ENCODE measurements at places on chromosomes 12 and 14.

DNA sequence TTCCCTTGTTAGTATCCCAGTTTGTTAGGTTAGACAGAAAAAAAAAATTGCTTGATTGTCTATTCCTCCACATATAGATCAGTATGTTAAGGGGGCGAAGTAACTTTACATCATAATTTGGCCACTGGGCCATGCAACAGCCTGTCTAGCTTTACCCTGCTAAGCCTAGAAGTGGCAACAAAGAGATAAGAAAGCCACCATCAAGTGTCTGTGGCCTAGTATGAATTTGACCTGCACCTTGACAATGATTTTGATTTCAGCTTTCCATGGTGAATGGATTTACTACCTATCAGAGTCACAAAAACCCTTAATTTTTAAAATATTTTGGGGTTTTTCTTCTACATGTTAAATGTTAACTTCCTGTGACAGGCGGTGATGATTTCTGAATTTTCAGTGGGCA lies 63.9 kb downstream of the LIN52 start:
- no peak for DNase-seq

- no peak for DNase-seq
These were observed 263.9 kb downstream of the FBXL14 start for GRCh38 chr12:1330477-1330827.

GRCh38 chr12:106247674-106248311 lies at the start of gene CKAP4:
TSS of gene CKAP4 (minus strand) at chr12:106248020. CDS start at chr12:106247851, 169 bp downstream.
- DNase-seq, result peak; percentile 83

DNA sequence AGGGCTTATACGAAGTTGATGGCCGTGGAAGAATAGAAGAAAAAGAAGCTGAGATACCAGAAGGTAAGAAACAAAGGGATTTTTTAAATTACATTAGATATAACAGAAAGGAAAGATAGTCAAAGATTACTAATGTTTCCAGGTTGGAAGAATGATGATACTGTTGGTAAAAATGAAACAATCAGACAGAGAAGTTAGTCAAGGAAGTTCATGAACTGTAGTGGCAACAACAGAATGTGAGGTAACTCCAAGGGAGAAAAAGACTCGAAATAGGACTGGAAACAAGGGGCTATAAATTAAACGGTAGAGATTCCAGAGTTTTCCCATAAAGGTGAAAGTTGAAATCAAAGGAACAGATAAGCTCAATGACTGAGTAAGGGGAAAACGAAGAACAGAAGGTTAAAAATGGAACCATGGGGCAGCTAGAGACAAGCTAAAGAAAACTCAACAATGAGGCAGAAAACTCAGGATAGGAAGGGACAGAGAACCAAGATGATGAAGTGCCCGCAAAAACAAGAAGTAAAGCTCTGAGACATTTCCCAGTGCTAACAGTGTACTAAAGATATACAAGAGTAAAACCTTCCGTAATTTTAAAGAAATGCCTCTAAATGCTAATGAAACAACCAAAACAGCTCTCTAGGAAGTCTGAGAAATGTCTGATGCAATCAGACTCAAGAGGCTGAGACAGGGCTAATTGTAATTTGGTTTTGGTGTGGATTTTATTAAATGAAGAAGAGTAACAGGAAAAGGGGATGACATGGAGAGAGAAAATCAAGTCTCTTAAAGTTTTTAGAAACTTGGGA lies 70.0 kb downstream of the PPP2R5E start:
- peak; percentile 68 for DNase-seq

- DNase-seq, result no peak
These were observed 91.2 kb upstream of the PARP11 start for GRCh38 chr12:3964439-3964838.

- DNase-seq, result no peak
These were observed 572 bp downstream of the EFS start for GRCh38 chr14:23364164-23365035.

DNA sequence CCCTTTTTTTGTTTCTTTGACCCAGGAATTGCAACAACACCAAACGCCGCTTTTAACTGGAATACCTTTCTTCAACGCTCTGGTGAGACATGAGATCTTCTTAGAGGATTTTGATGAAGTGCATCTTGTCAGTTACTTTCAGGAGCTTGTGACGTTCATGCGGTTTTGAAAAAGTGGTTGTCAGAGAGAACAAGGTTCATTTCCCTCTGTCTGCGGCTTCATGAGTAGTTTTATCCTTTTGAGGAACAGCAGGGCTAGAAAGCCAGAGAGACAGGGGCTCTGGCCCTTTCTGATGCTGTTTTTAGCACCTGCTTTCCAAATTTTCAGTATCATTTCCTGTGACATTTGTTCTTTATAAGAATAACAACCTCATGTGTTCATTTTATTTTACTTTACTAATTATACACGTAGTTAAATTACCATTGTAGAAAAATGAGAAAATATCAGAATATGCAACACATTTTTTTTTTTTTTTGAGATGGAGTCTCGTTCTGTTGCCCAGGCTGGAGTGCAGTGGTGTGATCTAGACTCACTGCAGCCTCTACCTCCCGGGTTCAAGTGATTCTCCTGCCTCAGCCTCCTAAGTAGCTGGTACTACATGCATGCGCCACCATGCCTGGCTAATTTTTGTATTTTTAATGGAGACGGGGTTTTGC lies 61.8 kb downstream of the GLT1D1 start:
- peak; percentile 84 for DNase-seq

GRCh38 chr14:85037411-85037810 lies 492.5 kb upstream of the FLRT2 start:
- DNase-seq, result no peak

DNA sequence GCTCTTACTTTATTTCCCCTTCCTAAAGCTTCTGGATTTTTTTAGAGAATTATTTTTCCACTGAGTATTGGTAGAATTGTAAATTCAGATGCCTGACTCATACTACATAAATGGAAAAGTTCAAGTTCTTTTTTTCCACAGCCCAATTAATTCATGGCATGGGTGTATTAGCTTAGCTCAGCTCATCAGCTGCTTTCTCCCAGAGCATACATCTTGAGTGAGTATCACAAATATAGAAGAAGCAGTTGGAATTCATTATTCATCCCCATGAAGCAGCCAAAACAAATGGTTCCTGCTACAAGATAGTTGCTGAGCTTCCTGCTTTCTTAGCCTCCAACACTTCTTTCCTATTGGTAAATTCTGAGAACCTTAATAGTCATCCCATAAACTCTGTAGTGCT lies 105.1 kb downstream of the C12orf50 start:
- no peak for DNase-seq

DNA sequence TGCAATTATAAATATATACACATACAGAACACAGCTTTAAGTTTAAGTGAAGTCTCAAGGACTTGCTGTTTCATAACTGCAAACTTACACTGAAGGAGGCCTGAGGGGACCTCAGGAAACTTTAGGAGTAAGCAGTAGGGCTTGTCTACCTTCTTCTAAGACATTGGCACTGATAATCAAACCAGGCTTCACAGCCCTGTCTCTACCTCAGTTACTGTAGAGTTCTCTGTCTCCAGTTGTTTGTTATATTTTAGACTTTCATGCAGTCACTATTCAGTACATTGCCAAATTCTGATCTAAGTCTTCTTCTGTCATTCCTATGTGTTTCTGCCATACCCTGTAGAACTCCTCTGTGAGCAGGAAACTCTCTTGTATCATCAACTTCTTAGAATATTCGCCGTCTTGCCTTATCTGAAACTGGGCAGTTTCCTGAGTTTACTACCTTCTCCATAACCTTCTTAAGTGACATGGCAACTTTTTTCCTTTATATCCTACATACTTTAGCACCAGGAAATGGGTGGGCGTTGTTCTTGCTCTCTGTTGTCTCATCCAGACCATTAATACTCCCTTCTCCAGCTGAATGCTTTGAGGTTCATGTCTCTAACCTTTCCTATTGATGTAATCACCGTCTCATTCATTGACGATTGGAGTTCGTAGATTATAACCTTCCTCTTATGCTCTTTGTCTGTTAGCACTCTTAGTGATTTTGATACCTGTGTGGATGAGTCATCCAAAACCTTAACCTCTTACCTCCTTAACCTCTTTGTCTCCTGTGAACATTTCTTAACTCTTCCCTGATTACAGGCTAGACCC lies 11.4 kb downstream of the APAF1 start:
- DNase-seq, result peak; percentile 5

DNA sequence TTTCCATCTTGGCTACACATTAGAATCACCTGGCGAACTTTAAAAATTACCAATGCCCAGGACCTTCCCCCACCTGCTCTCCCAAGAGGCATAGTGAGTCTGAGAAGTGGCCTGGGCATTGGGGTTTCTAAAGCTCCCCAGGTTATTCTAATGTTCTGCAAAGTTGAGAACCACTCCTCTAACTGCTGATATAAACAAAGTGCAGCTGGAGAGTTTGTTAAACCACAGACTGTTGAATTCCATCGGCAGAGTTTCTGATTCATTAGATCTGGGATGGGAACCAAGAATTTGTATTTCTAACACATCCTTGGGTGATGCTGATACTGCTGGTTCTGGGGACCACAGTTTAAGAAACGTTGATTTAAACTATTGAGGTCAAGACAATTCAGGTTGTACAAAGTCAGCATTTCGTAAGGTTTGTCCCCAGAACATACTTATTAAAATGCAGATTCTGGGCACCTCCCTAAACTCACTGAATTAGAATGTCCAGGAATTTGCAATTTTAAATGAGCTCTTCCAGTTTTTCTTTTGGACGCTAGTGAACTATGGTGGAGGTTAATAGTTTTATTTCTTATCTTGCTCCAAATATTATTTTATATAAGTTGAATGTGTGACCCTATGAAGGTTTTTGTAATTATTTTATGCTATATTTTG lies 309.1 kb downstream of the NRXN3 start:
- no peak for DNase-seq

- DNase-seq, result peak; percentile 56
These were observed 26.4 kb downstream of the DDHD1 start for GRCh38 chr14:53126731-53127130.

GRCh38 chr12:45986641-45987339 lies 3.6 kb downstream of the SCAF11 start:
- peak; percentile 81 for DNase-seq

- no peak for DNase-seq
These were observed 102.8 kb upstream of the NUDT4 start for GRCh38 chr12:93274937-93275336.

- DNase-seq, result no peak
These were observed 268.2 kb downstream of the PCNX1 start for GRCh38 chr14:71175491-71175890.

GRCh38 chr14:91315844-91316267 lies 71.4 kb upstream of the GPR68 start:
- peak; percentile 66 for DNase-seq

DNA sequence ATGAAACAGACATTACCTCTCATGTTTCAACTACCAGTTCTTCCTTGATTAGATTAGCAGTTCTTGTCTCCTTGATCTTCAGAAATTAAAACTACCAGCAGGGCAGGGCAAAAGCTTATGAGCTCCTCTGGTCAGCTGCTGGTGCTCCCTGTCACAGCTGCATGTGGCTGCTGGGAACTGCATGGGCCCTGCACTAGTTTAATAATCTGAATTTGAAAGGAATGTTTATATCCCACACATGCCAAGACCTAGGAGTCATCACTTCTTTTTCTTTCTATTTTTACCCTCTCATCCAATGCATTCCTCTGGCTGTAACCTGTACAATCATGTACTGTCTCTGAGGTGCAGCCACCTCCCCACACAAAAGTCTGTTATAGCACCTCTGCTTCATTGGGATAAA lies 73.9 kb downstream of the ARMH4 start:
- DNase-seq, result no peak

GRCh38 chr12:103956509-103957027 lies 9.1 kb upstream of the TDG start:
- DNase-seq, result peak; percentile 20

DNA sequence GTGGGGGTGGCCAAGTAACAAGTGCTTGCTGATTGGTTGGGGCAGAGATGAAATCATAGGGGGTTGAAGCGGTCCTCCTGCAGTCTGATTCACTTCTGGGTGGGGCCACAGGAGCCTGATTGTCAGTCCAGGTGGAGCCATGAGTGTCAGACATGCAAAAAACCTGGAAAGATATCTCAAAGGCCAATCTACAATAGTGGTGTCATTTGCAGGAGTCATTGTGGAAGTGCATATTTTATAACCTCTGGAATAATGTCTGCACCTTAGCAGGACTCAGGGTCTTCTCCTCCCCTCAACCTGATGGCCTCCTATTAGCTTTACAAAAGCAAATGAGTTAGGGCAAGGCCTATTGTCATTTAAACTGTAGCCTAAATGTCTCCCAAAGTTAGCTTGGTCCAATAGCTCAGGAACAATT lies 241.4 kb downstream of the NUAK1 start:
- no peak for DNase-seq

DNA sequence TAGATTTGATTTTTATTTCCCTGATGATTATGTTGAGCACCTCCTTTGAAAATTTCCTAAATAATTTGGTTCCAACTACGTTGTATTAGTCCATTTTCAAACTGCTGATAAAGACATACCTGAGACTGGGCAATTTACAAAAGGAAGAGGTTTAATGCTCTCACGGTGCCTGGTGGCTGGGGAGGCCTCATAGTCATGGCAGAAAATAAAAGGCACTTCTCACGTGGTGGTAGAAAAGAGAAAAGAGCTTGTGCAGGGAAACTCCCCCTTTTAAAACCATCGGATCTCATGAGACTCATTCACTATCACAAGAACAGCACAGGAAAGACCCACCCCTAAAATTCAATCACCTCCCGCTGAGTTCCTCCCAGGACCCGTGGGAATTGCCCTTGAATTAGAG lies 372.3 kb downstream of the RPL10L start:
- no peak for DNase-seq

DNA sequence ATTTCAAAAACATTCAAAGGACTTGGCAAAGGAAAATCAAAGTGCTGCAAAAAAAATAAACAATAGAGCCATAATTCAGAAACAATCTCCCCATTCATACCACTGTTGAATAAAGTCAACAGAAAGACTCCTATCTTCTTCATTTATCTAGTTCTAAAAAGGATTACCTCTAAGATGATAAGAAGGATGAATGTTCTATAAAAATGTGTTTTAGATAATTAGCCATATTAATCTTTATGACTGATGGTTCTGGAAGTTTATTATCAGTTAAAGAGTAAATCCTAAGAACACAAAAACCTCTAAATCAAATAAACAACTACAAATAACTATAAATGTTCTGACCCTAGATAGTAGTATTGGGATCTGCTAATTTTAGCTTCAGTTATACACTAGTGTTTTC lies 37.8 kb upstream of the CDKL1 start:
- no peak for DNase-seq

DNA sequence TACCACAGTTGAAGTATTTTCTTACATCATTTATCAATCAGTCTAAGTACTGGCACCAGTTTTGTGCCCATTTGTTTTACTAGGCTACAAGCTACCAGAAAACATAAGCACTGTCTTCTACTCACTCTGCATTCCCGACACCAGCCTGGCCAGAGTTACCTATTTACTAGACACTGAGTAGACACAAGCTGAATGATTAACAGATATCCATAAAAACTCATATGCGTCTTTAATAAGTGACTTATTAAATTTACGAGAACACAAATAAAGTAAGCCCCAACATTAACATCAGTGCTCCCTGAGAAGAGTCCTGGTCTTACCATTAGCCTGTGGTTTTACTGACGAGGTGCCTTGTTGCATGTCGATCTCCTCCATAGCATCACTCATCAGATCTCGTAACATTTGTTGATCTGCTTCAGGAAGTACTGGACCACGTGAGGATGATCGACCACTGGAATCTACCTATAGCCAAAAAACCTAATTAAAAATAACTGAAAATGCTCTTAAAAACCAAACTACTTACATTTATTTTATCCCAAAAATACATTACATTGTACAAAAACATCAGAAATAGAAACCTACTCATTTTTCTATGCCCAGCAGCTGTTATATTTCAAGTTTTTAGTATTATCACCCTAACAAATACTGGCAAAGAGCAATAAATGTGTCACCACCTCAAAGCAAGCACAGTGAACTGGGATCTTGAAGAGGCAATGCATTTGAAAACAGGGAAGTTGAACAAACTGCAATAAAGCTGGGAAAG lies 53.3 kb downstream of the BDKRB1 start:
- DNase-seq, result no peak

- DNase-seq, result no peak
These were observed 9.5 kb upstream of the LTBP2 start for GRCh38 chr14:74621556-74621955.

Measured in suppressor macrophage treated with lipopolysaccharide for 1 hour (primary cell).